ENCODE measurements at places on chromosomes 6 and 20. TPM values are rescaled to one million over a fixed set of nuclear protein-coding genes. Genes with fewer than 3 reads are reported as not detected.

TBXT gene
- 0.26 TPM for polyA plus RNA-seq

SLC2A10 gene
- polyA plus RNA-seq, result 4.8 TPM

PREP gene
- polyA plus RNA-seq, result 53.7 TPM

MOXD1 gene
- polyA plus RNA-seq, result 8.6 TPM

- H3K4me1 ChIP-seq, result no peaks in the 10 kb centered on the region
- H3K36me3 ChIP-seq, result no peaks in the 10 kb centered on the region
- no peak overlapping the region for H3K4me3 ChIP-seq
- no peak for DNase-seq
Observed at GRCh38 chr20:4192378-4193068, 177.2 kb upstream of the RNF24 start.

- peaks cover 12% of the 10 kb centered on the region for H3K4me1 ChIP-seq
- DNase-seq, result peak; percentile 19
- H3K36me3 ChIP-seq, result no peaks in the 10 kb centered on the region
- peak overlapping the region; percentile 62 for H3K4me3 ChIP-seq
Observed at GRCh38 chr6:7725412-7725811, 487 bp upstream of the BMP6 start.

- peaks cover 10% of the 10 kb centered on the region for H3K4me1 ChIP-seq
- no peak for DNase-seq
- H3K27me3 ChIP-seq, result no peaks in the 10 kb centered on the region
- H3K4me3 ChIP-seq, result no peak overlapping the region
- no peak overlapping the region for H3K27ac ChIP-seq
- H3K36me3 ChIP-seq, result no peaks in the 10 kb centered on the region
Observed at GRCh38 chr6:155418017-155418761, 37.5 kb downstream of the NOX3 start.

GRCh38 chr6:166173281-166173951 lies 5.8 kb upstream of the TBXT start:
- H3K4me1 ChIP-seq, result peaks cover 4% of the 10 kb centered on the region
- no peak overlapping the region for H3K27ac ChIP-seq
- H3K36me3 ChIP-seq, result no peaks in the 10 kb centered on the region
- H3K27me3 ChIP-seq, result no peaks in the 10 kb centered on the region
- DNase-seq, result no peak
- no peak overlapping the region for H3K4me3 ChIP-seq

GRCh38 chr6:145891126-145891525 lies 73.0 kb downstream of the SHPRH start:
- H3K4me3 ChIP-seq, result no peak overlapping the region
- no peak for DNase-seq
- no peak overlapping the region for H3K27ac ChIP-seq
- no peaks in the 10 kb centered on the region for H3K4me1 ChIP-seq
- H3K36me3 ChIP-seq, result no peaks in the 10 kb centered on the region

- no peaks in the 10 kb centered on the region for H3K4me1 ChIP-seq
- H3K4me3 ChIP-seq, result no peak overlapping the region
- H3K36me3 ChIP-seq, result no peaks in the 10 kb centered on the region
- DNase-seq, result no peak
Observed at GRCh38 chr20:57844626-57845596, 135.1 kb upstream of the PMEPA1 start.

DNA sequence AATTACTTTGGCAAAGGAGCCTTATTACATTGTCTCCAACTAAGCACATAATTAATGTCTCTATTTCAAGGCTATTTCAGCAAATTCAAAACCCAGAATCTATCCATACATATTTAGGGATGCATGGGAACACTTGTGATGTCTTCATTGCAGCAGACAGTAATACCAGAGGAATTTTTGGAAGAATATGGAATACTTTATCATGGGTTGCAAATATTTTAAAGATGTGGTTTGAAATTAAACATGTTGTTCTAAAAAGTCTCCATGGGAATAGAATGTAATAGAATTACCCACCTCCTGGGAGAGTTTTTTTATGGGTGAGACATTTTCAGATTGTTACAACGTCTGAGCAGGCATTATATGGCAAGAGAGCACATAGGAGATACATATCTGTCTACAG lies 170.8 kb downstream of the KCNQ5 start:
- H3K27ac ChIP-seq, result no peak overlapping the region
- H3K36me3 ChIP-seq, result no peaks in the 10 kb centered on the region
- no peak for DNase-seq
- no peaks in the 10 kb centered on the region for H3K27me3 ChIP-seq
- no peaks in the 10 kb centered on the region for H3K4me1 ChIP-seq

DNA sequence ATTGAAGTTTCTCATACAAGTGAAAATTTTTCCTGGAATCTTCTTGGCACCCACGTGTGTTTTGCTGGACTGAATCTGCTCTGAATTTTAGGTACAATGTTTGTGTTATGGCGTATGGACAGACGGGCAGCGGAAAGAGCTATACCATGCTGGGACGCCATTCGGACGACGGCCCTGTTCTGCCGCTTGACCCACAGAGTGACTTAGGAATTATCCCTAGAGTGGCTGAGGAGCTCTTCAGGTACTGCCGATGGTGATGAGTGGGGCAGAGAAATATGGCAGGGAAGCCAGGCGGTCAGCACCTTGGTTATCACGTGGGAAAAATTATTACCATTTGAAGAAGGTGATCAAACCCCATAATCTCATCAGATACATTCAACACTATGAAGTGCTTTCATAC lies 36.3 kb downstream of the KIF25 start:
- no peak overlapping the region for H3K4me3 ChIP-seq
- H3K27ac ChIP-seq, result no peak overlapping the region
- H3K36me3 ChIP-seq, result no peaks in the 10 kb centered on the region

GRCh38 chr6:81998432-81998831 lies 246.0 kb upstream of the TENT5A start:
- no peaks in the 10 kb centered on the region for H3K36me3 ChIP-seq
- DNase-seq, result no peak
- H3K4me3 ChIP-seq, result no peak overlapping the region

DNA sequence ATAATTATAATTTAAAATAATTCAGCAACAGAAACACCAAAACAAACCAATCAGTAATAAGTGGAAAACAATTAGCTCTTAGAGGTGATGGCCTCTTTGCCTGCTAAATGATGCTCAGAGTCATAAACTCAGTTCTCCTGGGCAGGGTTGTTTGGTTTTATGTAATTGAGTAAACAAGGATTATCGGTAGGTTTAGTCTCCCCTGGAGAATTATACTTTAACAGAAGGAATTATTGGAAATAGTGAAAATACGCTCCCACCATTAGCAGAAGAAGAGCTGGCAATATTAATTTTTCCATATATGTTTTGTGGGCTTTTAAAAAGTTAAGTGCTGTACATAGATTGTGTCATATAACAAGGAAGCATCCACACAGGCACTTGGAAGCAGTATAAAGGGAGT lies 27.0 kb downstream of the CAP2 start:
- DNase-seq, result no peak
- H3K27me3 ChIP-seq, result no peaks in the 10 kb centered on the region
- no peaks in the 10 kb centered on the region for H3K36me3 ChIP-seq
- H3K27ac ChIP-seq, result no peak overlapping the region
- H3K4me1 ChIP-seq, result no peaks in the 10 kb centered on the region
- H3K4me3 ChIP-seq, result no peak overlapping the region

DNA sequence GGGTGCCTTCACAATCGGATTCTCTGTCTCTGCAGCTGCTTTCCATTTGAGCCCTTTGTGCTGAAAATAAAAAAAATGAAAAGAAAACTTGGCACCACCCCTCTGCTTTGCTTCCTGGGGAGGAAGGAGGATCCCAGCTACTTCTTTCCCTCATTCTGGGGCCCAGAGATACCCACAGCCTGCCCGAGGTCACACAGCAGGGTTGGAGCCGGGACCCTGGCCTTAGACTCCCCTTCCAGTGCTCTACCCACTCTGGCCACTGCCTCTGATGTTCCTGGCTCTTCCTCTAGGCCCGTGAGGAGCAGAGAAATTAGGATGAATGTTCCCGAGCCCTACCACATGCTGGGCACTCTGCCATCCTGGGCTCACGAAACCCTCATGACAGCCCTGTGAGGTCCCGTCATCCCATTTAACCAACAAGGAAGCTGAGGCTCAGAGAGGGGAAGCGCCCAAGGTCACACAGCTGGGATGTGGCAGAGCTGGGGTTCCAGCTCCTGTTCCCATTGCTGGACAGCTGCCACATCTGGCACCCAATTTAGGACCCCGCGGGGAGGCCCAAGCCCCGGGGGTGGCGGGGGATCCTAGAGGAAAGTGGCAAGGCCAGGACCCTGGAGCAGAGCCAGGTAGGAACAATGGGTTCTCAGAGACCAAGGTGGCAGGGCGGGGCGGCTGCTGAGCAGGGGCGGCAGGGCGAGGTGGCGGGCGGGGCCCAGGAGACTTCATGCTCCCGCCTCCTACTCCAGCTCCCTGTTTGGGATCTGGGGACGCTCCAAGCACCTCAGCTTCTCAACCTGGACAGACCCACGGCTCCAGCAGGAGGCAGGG lies 76.6 kb downstream of the CEBPB start:
- DNase-seq, result peak; percentile 89
- peaks cover 13% of the 10 kb centered on the region for H3K4me1 ChIP-seq
- H3K4me3 ChIP-seq, result no peak overlapping the region
- no peak overlapping the region for H3K27ac ChIP-seq
- no peaks in the 10 kb centered on the region for H3K36me3 ChIP-seq

GRCh38 chr20:6012179-6012578 lies 41.7 kb downstream of the LRRN4 start:
- no peak overlapping the region for H3K27ac ChIP-seq

- H3K4me3 ChIP-seq, result no peak overlapping the region
- H3K27ac ChIP-seq, result no peak overlapping the region
- H3K4me1 ChIP-seq, result no peaks in the 10 kb centered on the region
- DNase-seq, result no peak
- H3K27me3 ChIP-seq, result no peaks in the 10 kb centered on the region
- no peaks in the 10 kb centered on the region for H3K36me3 ChIP-seq
Observed at GRCh38 chr6:42610416-42610815, 46.6 kb downstream of the UBR2 start.

Measured in testis (tissue), 5 donors.